ENCODE measurements at places on chromosomes 5 and 9.

GRCh38 chr5:172347496-172348052, 64.0 kb upstream of the UBTD2 start:
- DNase-seq: no peak

DNA sequence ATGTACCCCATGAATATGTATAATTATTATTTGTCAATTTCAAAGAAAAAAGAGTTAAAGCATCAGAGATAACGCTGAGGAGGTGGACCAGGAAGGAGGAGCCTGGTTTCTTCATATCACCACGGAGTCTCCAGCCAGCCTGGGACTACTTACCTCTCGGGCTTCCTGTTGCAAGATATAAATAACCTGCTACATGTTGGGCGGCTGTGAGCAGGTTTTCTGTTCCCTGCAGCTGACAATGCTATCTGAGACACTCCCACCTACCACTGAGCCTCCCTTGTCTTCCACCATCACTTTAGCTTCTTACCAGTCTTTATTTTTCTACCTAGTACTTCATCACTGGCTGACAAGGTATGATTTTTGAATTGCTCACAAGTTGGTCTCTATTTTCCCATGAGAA, 102.7 kb upstream of the CPEB4 start:
- DNase-seq: no peak

DNA sequence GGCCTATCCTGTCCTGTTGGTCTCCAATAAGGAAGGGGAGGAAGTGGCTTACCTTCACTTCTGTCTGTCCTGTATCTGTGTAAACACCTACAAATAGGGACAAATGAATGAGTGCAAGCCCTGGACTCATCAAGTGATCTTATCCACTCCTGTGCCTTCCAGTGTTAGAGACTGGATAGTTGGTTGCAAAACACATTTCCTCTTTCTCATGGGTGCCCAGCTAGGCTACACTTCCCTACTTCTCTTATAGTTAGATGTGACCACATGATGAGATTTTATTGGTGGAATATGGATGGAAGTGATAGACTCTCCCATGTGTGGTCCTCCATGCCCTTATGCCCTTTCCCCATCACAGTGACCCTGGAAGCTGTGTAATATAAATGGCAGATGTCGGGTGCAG, 16.9 kb upstream of the PFDN1 start:
- no peak for DNase-seq

DNA sequence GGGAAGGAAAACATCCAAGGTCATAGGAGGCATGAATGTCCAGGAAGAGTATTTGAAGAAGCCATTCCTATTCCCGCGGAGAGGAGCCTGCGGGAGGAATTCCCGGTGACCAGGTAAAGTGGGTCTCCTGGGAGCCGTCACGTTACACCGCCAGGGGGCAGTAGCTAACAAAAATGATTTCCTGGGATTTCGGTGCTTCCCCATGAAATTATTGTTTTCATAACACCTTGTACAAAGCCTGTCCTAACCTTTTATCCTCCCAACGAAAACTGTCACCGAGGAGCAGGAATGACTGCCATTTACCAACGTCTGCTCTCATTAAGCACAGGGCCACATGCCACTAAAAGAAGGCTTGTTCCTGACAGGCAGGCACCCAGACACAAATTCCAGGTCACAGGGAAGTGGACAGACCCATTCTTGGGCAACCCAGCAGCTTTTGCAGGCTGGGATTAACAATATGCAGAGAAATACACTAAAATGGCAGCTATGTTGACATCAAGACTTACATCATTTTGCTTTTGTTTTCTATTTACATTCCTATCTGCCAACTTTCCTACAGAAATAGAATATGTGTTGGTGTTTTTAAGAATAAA, 41.2 kb upstream of the CTSL start:
- DNase-seq: no peak

- no peak for DNase-seq
Measured at GRCh38 chr9:70566751-70567150, 152.3 kb upstream of the KLF9 start.

GRCh38 chr9:14347406-14348122, 33.6 kb upstream of the NFIB start:
- DNase-seq: no peak

DNA sequence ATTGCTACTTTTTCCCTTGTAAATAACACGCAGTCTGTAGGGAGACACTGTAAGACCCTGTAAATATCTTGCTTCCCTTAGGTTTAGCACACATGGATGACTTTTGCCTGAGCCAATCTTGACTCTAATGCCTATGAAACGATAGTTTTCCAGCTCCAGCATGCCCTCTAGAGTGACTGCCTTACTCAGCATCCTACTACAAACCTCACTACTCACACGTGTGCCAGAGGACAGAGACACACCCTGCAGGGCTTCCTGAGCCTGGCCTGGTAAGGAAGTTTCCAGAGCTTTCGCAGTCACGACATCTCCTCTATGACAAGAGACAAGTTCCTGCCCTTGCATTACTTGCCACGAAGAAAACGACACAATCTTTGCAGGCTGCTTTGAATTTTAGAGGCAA, 138.1 kb downstream of the ATPSCKMT start:
- DNase-seq: no peak

DNA sequence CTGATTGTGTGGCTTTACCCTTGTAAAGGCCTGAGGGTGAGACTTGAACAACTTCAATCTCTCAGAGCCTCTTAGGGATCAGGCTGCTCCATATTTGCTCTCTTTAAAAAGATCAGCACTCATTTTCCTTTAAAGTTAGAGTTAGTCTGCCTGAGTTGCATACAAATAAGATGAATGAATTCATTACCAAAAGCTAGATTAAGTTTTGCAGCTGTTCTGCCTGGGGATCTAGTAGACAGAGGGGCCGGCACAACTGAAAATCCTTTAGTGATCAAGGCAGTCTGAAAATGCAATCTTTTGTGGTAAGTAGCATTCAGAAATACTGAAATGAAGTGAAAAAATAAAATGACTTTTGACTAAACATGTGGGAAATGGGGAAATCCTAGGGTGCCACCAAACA, 264.0 kb downstream of the MAN2A1 start:
- no peak for DNase-seq

DNA sequence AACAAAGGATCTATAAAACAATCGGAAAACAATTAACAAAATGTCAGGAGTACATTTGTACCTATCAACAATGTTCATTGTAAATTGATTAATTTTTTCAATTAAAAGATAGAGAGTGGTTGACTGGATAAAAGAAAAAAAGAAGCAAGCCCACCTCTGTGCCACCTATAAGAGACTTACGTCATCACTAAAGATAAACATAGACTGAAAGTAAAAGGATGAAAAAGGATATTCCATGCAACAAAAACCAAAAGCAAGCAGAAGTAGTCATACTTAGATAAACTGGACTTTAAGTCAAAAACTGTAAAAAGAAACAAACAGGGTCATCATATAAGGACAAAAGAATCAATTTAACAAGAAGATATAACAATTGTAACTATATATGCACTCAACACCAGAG, 197.4 kb downstream of the RASEF start:
- DNase-seq: no peak

Measured in LNCaP clone FGC (cell line).